ENCODE measurements at places on chromosomes 1 and 21.

GRCh38 chr1:63005812-63006211 lies 221.9 kb downstream of the ATG4C start:
- DNase-seq: no peak

DNA sequence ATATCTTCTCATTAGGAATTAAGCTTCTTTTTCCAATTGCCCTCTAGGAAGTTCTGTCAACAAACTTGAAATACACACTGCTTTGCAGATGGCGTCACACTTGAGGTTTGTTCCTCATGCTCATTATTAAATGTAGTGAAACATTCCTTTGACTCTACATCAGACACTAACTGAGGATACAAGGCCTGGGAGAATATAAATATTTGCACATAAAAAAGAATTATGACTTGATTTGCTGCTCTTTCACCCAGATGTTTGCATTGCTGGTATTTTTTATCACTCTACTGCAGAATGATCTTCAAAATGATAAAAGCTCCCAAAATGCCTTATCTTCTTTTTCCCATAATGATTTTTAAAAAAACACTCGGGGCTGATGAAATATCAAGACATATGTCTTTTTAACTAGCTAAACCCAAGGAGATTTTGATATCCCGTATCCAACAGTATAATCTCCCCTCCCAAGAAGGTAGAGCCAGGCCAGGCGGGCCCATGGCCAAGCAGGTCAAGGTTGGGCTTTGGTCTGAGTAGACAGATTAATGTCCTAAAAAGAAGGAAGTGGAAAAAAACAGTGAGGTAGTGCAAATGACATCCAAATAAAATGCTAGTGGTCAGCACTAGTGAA lies 264.6 kb downstream of the HHIPL2 start:
- DNase-seq: no peak

DNA sequence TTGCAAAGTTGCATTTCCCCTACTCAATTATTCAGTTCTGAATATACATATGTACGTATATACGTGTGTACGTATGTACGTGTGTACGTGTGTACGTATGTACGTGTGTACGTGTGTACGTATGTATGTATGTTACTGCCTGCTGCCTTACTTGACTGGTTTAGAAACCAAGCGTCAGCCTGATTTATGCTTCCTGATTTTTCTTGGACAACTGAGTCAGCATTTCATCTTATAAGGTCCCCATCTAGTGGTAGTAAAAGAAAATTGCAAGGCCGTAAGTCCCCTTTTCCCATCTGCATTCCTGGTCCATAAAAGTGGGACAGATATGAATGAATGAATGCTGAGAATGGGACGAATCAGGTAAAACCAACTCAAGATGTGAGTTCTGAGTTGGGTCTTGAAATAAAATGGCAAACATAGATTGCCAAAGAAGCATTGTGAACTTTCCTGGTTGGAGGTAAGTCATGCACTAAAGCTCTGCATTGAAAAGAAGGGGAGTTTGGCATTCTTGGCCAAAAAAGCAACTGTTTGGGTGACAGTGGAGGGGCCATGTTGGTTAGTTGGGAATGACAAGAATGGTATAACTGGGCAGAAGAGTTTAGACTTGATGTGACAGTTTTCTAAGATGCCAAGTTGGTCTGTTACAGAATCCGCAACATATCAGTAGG lies 76.4 kb upstream of the DNAH14 start:
- no peak for DNase-seq

GRCh38 chr1:228082918-228083870 lies 686 bp downstream of the ARF1 start:
- no peak for DNase-seq

- DNase-seq: no peak
These were observed 252.1 kb downstream of the MATN1 start for GRCh38 chr1:30471307-30471706.
